Suppressor macrophage treated with lipopolysaccharide for 1 hour (primary cell): ENCODE measurements at places on chromosomes 5 and 9.

DNA sequence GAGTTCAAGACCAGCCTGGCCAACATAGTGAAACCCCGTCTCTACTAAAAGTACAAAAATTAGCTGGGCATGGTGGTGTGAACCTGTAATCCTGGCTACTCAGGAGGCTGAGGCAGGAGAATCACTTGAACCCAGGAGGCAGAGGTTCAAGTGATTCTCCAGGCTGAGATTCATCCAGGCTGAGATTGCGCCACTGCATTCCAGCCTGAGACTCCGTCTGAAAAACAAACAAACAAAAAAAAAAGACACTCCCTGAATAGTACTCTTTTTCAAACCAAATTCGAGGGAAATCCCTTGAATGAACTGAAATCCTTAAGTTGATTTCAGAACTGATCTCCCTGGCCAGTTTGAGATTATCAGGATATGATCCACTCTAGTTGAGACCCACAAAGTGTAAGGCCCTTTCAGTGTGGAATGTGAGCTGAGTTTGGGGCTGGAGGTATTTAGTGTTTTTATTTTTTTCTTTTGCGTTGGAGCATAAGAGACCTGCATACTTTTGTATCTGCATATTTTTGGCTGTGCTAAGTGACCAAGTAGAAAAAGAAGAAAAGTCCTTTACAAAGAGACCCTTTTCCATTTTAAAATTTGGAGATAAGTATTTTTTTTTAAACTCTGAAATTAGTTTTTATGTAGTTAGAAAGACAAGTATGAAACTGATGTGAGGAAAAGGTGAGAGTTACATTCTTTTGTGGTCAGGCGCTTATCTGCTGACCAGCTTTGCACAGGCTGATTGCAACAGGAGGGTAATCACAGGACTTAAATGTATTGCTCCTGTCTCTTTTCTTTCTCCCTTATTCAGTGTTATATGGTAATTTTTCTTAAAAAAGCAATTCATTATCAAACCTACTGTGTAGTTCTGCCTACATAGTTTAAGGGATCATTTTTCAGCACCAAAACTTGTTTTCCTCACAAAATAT is 42.9 kb downstream of the TMEFF1 start:
- DNase-seq = no peak

DNA sequence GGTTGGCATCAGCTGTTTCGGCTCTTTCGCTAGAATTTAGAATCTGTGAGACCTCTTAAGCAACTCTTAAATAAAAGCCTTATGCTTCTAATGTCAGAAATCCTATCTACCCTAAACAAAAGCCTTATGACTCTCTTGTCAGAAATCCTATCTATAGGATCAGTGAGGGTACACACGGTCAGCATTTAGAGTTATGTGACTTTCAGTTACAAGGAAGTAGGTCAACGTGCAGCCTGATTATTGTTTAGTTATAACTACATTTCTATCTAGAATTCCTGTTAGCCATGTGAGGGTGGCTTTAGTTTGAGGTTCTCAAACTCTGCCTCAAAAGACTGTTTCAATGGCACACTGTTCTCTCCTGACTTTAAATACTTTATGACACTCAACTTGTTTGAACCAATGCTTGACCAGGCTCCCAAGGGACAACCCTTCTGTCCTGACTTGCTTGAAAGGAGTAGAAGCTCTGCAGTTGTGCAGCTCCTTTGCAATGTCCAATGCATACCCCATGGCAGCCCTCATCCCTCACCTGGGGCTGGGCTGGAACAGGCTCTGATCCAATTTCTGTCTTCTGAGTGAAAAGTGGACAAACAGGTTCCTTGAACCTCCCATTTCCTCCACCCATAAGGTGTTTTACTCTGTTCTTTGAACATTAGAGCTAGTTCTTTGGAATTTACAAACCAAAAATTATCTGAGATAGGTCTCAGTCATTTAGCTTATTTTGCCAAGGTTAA is 251.6 kb upstream of the PIK3R1 start:
- no peak for DNase-seq

DNA sequence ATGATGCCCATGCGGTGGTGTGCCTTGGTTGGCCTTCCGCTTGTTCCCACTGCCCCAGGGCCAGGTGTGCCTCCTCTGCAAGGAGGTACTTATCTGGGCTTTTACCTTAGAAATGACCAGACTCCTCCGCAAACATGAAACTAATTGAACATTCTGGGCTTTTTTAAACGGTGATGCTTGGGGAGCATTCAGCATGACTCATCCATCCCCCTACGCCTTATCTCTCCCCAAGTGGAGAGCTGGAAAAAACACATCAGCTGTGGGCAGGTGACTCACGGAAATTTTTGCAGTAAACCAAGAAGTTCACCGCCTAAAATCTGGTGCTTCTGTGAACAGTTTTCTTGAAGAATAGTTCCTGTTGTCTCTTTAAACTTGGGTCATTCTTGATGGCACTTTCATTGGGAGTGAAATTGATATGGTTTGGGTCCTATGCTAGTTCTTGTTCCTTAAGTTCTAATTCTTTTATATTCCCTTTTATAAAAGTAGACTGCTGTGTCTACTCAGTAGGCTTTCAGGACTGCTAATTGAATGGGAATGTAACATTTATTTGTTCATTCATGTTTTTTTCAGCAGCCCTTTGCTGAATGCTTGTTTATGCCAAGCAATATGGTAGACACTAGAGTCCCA is 39.6 kb downstream of the SFXN1 start:
- DNase-seq = peak; percentile 20

GRCh38 chr9:101578378-101578777 is 16.4 kb downstream of the PPP3R2 start:
- DNase-seq = peak; percentile 57

DNA sequence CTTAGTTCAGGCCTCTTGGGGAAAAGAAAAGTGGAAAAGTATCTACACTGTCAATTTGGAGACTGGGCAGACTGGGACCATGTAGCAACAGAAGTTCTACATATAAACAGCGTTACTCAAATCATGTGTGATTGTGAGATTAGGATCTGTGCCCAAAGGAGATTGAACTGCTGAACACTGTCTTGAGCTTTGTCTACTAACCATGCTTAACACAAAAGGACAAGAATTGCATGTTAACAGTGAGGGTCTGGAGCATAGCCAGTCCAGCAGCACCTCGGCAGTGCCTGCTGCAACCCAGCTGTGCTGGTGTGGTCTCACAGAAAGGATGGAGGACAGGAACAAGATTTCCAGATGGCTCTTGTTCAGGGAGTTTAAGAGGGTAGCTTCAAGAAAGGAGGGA is 5.7 kb downstream of the PAM start:
- DNase-seq = no peak

DNA sequence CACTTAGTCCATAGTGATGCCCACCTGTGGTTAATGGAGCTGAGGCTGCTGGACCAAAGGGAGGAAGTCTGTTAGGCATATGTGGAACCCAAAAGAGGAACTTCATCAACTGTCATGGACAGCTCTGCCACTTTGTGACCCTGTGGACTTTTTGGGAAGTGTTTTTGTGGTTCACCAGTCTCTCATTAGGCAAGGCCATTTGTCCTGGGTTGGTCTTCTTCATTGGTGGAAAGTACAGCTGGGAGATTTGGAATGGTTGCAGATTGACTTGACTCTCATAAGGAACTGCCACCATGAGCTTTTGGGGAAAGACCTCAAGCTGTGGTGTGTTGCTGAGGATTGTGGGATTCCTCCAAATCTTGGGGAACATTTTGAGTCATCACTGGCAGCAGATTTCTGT is 31.9 kb upstream of the IL12B start:
- DNase-seq = peak; percentile 99

DNA sequence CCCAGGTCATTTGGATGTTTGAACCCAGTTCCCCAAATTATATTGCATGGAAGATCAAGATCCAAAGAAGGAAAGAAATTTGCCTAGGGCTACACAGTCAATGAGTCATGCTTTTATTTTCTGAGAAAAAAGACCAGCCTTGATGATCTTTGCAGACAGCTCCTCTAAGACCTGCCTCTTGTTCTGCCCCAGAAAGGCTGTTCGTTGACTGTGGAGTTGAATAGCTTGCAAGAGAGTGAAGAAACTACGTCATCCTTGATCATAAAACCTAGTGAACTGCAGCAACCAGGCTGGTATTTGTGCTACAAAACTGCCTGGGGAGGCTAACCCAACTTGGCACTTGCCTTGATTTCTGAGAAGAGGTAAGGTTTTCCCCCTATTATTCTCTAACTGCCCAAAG is 263.9 kb downstream of the PAPPA start:
- no peak for DNase-seq

DNA sequence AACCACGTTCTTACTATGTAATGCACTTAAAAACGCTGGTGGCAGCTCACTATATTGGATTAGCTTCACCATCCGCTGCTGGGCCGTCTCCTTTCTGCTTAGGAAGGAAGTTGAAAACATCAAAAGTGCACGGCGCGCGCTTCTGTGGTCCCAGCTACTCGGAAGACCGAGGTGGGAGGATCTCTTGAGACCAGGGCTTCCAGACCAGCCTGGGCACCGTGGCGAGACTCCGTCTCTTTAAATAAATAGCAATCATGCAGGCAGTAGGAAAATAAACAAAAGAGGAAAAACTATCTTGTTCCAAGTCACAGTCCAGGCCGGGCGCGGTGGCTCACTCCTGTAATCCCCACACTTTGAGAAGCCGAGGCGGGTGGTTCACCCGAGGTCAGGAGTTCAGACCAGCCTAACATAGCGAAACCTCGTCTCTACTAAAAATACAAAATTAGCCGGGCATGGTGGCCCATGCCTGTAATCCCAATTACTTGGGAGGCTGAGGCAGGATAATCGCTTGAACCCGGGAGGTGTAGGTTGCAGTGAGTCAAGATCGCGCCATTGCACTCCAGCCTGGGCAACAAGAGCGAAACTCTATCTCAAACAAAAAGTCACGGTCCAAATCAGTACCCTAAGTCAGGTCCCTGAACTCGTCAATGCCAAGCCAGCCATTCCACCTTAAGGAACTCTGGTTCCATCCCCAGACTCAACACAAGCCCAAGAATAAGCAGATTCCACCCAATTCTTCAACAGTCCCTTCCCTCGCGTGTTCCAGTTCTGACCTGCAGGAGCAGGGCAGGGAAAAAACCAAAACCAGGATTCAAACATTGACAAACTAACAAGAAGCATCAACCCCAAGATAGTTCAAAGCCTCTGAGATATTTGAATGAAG is 1.0 kb upstream of the GOLGA1 start:
- DNase-seq = peak; percentile 70

DNA sequence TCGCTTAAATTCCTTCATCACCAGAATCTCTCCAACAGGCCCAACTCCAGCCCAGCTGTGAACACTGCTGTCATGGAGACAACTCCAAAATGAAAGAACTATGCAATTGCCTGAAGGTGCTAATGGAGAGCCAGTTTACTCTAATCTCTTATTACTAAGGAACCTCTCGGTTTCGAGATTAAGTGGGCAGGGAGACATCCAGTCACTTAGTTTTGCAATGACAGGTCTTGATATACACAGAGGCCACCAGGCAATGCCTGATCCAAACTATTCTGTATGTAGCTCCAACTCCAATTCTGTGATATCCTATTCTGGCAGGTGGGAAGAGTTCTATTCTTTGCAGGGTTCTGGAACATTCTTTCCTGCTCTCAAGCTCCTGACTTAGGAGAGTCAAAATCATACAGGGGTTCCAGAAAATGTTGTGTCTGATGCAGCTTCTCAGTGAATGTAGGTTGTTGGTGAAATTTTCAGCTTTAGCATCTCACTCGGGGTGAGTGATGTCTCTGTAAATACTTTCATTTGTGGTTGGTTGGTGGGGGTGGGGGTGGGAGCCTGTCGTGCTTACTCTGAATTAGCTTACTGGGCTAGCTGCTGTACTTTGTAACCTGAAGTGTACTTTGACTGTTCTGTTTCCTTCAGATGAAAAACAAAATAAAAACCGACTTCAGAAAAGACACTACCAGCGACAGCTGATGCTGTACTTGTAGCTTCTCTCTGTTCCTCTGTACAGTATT is 170.9 kb downstream of the PALM2AKAP2 start:
- DNase-seq = no peak

- DNase-seq = no peak
These were observed 172.3 kb downstream of the GNA14 start for GRCh38 chr9:77475641-77476473.

DNA sequence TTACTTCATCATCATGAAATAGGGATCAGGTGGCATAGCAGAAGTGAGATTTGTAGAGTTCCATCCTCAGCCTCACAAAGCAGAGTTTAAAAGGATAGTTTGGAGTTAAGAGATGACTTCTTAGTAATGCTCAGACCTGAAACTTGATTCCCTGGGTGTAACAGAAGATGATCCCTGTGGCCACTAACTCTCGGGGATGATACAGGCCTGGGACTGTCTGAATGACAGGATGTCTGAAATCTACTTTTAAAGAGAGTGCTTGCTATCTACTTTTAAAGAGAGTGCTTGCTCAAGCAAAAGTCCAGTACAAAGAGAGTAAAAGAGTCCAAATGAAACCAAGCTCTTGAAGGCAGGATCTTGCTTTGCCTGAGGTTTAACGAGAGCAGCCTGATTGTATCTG is 14.6 kb downstream of the ADAMTS16 start:
- no peak for DNase-seq

DNA sequence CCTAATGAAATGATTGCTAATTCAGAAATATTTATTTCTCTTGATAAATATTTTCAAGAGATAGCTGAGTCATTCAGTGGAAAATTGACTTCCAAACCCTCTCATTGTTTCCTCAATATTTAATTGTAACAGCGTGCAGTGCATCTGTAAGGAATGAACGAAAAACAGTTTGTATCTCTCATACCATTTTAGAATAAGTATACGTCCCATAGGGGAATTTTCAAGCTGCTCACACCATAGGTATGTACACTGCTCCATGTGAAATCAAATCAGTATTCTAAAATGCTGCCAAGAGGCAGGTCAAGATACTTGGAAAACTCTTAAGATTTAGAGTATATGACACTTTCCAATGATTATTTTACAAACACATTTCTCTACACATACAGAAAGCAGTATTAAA is 202.2 kb downstream of the ARL15 start:
- DNase-seq = no peak

- DNase-seq = no peak
These were observed 199.8 kb upstream of the MVB12B start for GRCh38 chr9:126126807-126127206.

DNA sequence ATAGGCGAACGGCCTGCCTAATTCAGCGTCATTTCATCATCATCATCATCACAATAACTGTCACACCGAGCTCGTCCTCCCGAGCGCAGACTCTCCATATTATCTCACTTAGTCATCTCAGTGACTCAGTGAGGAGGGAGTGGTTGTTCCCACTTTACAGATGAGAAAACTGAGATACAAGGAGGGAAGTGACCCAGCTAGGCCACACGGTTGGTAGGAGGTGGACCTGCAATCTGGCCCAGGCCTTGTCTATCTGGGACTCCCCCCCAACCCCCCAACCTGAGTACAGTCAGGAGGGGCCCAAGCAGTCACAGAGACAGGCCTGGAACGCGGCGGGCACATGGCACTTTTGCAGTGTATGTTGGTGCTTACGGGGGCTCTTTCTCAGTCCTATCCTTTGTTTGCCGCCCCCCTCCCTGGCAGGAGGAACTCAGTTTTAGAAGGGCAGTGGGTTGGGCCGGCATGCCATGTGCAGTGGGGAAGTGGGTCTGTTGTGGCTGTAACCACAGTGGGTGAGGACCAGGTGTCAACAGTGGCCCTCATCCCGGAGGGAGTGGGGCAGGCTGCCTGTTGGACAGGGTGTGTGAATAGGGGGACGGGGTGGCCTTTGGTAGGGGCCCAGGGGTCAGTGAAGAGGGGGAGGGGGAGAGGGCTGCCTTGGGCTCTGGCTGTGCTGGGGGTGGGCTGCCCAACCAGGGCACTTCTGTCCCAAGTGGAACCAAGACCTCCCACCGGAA is 1.7 kb upstream of the RXRA start:
- DNase-seq = peak; percentile 79

- no peak for DNase-seq
These were observed 93.6 kb upstream of the ZNF462 start for GRCh38 chr9:106769331-106769730.

GRCh38 chr5:112930082-112930344 is 8.0 kb upstream of the REEP5 start:
- DNase-seq = peak; percentile 64

- no peak for DNase-seq
These were observed 84.7 kb upstream of the RORB start for GRCh38 chr9:74412236-74412979.
